ENCODE measurements at places on chromosomes 16 and 17. TPM values are rescaled to one million over a fixed set of nuclear protein-coding genes. Genes with fewer than 3 reads are reported as not detected.

GRCh38 chr16:18018376-18018775 is 318.2 kb downstream of the NPIPA8 start:
- no peak for DNase-seq

DNA sequence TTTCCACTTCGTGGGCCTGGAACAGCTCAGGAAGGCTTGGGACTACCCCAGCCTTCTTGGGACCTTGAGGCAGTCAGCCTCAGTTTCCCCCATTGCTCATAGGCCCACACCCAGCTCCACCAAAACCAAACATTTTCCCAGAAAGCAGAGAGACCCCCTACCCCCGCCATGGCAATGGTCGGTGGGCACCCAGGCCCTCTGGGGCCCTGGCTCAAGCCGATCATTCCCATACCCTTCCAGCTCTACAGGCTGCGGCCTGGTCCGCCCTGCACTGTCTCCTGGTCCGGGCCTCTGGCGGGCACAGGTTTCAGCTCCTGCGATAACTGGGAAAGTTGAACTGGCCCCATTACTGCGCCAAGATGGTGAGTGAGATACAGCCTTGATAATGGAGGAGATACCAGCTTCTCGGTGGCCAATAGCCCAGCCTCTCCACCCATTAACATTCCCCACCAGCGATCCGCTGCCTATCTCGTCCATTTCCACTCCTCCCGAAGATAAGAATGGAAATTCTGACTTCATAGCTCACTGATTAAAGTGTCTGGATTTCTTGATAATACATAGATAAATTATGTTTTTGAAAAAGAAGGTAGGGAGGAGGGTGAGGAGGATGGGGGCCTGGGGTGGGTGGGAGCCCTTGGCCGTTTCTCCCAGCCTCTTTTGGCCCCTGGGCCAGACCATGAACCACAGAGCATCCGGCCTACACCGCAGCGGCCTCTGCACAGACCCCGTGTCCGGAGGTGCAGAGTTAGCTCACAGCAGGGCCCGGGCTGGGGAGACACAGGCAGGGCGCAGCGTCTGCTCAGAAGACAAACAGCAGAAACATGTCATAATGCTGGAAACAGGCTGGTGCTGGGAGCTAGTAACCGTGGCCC is 11.6 kb downstream of the ZFPM1 start:
- DNase-seq = no peak

- DNase-seq = no peak
Measured at GRCh38 chr17:39924691-39925055, 2.7 kb downstream of the ORMDL3 start.

GRCh38 chr16:86870380-86870779 is 292.0 kb downstream of the FOXL1 start:
- no peak for DNase-seq

GRCh38 chr17:59332749-59333377 is 1.4 kb downstream of the YPEL2 start:
- peak; percentile 44 for DNase-seq

Gene ABAT
- total RNA-seq = 4.1 TPM

- DNase-seq = peak; percentile 71
Measured at GRCh38 chr16:70395345-70395901, 43.5 kb downstream of the ST3GAL2 start.

- no peak for DNase-seq
Measured at GRCh38 chr16:31519759-31520431, 7.8 kb upstream of the AHSP start.

DNA sequence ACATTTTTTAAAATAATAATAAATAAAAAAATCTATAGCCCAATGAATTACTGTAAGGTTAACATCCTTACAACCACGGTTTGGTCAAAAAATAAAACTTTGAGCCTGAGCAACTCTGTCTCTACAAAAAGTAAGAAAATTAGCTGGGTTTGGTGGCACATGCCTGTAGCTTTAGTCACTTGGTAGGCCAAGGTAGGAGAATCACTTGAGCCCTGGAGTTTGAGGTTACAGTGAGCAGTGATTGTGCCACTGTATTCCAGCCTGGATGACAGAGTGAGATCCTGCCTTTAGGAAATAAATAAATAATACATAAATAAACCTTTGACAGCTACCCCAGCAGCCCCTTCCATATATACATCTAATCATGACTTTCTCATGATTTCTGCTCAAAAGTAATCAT is 26.9 kb upstream of the PHAF1 start:
- DNase-seq = no peak

DNA sequence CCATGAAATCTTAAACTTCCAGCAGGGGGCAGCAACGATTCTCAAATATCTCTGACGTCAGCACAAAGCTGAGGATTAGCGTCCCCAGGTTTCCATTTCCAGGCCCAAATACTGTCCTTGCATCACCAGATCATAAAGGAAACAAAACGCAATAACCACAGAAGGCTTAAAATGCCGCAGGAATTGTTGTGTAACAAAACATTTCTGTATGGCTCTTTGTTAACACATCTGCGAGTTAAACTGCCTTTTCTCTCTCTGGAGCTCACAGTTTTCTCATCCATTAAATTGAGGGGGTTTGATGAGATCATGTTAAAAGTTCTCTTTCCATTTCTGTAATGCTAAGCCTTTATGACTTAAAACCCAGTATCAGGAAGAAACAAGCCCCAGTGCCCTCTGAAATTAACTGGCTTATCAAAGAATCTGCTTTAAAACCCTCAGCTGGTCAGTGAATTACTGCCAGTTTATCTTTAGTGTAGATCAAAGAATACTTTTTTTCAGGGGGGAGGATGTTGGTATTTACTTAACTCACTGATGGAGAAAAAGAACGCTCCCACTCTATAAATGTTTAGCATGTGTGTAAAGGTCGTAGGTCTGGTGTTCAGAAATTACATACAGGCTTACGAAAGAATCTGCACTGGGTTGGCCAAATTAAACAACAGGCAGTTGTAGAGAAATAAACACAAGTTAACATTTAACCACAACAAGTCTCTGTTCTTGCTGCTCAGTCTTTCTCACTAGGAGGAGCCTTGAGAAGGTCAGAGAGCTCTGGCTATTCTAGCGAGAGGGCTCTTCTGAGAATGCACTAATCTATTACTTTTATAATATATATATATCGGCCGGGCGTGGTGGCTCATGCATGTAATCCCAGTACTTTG is 10.6 kb upstream of the TERF2 start:
- DNase-seq = peak; percentile 55

- no peak for DNase-seq
Measured at GRCh38 chr16:57131351-57131970, 39.1 kb downstream of the CPNE2 start.

- no peak for DNase-seq
Measured at GRCh38 chr17:67126983-67127382, 82.6 kb downstream of the CACNG1 start.

Gene KRT40
- not detected for total RNA-seq

Gene TVP23B
- total RNA-seq = 31.7 TPM

Gene RTN4RL1
- 0.80 TPM for total RNA-seq

DNA sequence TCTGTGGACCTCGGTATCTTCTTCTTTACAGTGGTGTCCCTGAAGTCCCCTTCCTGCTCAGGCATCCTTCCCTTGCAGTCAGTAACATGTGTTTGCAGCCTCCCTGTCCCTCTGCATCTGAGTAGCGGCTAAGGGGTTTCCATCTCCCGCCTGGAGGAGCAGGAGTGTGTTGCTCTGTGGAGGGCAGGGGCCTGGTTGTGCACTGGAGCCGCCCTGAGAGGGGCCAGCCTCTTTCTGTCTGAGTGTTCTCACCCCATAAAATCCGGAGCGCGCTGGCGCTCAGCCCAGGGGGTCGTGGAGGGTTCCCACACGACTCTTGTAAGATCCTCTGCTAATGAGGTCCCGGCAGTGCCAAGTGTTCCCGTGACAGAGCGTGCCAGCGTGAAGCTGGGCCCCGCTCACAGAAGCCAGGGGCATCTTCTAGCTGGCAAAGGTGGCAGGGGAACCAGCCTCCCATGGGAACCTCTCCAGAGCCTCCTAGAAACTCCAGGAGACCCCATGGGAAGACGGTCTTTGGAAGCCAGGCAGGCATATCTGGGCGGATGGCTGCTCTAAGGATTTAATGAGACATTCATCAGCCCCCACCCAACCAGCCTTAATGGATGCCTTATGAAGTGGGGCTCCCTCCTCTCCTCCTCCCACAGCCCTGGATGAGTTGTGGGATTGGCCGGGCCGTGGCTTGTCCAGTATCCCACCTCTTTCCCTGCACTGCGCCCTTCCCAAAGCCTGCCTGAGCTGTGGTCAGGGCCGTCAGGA is 91.4 kb upstream of the GSE1 start:
- no peak for DNase-seq

DNA sequence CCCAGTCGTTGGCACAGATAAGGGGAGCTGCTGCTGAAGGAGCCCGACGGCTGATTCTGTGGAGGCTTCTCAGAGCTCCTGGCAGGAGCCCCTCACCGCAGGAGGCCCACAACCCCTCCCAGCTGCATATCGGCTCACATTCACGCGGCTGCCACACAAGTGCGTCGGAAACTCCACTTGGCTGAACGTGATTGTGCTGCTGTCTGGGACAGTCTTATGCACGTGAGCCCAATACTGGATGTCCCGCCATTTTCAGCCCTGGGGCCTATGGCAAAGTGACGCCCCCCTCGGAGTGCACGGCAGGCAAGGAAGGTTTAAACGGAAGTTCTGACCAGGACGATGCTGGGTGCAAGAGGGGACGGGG is 8.7 kb upstream of the PITPNA start:
- DNase-seq = no peak

DNA sequence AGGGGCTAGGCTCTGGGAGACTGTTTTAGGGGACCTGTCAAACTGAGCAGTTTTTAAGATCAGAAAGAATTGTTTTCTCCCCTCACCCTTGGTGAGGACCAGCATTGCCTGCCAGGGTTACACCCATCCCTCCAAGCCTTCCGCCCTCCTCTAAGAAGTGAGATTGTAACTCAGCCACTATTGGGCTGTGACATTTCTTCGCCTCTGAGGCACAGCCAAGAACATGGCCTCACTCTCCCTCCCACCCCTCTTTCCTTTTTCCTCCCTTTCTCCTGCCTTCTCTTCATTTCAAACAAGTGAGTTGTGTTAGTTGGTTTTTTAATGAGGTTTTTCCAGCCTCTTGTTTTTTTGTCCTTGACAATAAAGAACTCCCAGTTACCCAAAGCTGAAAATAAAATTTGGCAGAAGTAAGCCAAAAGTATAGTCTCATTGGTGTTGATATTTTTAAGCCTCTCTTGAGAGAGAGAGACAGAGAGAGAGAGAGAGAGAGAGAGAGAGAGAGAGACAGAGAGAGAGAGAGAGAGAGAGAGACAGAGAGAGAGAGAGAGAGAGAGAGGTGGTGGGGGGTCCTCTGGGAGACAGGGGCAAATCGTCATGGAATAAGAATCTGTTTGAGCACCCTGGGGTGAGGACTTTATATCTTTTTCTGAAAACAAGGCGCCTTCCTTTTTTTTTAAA is 77.2 kb upstream of the TBX2 start:
- no peak for DNase-seq

DNA sequence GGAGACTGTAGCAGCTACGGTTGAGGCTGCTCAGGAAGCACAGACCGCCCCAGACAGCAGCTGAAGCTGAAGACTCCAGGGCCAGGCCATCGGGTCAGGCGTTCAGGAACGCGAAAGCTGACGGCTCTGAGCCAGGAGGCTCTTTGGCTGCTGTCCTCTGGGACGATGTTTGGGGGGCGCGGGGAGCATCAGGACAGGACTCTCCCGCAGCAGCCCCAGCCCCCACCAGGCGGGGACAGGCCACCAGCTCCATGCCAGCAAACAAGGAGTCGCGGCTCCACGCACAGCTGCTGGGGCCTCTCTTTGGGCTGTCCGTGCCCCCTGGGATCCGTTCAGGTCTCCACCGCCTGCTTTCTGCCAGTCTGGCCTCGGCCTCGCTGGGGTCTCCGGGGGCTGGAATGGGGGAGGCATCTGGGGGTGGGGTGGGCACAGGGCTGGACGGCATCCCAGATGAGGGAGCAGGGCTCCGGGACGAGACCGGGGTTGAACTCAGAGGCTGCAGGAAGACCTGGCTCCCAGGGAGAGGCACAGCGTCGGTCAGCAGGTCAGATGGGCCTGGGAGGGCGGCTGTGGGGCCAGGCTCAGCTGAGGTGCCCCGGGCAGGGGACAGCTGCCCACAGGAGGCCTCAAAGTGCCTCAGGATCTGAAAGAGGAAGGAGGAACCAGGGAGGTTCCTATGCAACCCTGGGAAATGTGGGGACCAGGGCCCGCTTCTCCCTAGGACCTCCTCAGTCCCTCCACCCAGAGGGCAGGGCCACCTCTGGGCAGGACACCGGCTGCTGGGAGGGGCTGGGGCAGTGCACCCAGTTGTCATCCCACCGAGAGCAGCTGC is 6.3 kb upstream of the CEP131 start:
- DNase-seq = no peak
